ENCODE measurements at places on chromosomes 12 and 14. TPM values are rescaled to one million over a fixed set of nuclear protein-coding genes. Genes with fewer than 3 reads are reported as not detected.

The ANO2 gene
- 9.3 TPM for total RNA-seq

The TARBP2 gene
- total RNA-seq: 27.1 TPM

The NRL gene
- total RNA-seq: 3.0 TPM

The KRT80 gene
- total RNA-seq: not detected

The BMP4 gene
- 10.0 TPM for total RNA-seq

The RD3L gene
- total RNA-seq: not detected

The KRT7 gene
- 3.6 TPM for total RNA-seq

The TXNRD1 gene
- total RNA-seq: 77.9 TPM

The FOXG1 gene
- total RNA-seq: not detected

The NOVA1 gene
- 113 TPM for total RNA-seq

The TMEM132C gene
- total RNA-seq: 73.5 TPM

The C12orf42 gene
- total RNA-seq: not detected

The NDUFA9 gene
- total RNA-seq: 28.7 TPM

The RIN3 gene
- 20.7 TPM for total RNA-seq

The PCED1B gene
- 4.1 TPM for total RNA-seq

The TRPV4 gene
- total RNA-seq: 1.1 TPM

The PNMA1 gene
- 21.2 TPM for total RNA-seq

The RAD51AP1 gene
- total RNA-seq: 7.8 TPM

The KLRC2 gene
- not detected for total RNA-seq

The DNAH10 gene
- 0.16 TPM for total RNA-seq

The KLHL33 gene
- total RNA-seq: 0.16 TPM

The PRB4 gene
- total RNA-seq: not detected

The ERP27 gene
- total RNA-seq: not detected

The MIPOL1 gene
- total RNA-seq: 10.5 TPM

The OR4E2 gene
- total RNA-seq: not detected

The OR6C2 gene
- not detected for total RNA-seq

The PLEKHG7 gene
- not detected for total RNA-seq

The PLEKHA5 gene
- total RNA-seq: 26.3 TPM

The CLMN gene
- 56.5 TPM for total RNA-seq

The SYNE3 gene
- 112 TPM for total RNA-seq

All from subcutaneous adipose tissue (tissue), 4 donors.